NCI-H748 treated with DMSO at 0.1 percent for 48 hours (cell line): ENCODE measurements at places on chromosomes 11 and 22.

DNA sequence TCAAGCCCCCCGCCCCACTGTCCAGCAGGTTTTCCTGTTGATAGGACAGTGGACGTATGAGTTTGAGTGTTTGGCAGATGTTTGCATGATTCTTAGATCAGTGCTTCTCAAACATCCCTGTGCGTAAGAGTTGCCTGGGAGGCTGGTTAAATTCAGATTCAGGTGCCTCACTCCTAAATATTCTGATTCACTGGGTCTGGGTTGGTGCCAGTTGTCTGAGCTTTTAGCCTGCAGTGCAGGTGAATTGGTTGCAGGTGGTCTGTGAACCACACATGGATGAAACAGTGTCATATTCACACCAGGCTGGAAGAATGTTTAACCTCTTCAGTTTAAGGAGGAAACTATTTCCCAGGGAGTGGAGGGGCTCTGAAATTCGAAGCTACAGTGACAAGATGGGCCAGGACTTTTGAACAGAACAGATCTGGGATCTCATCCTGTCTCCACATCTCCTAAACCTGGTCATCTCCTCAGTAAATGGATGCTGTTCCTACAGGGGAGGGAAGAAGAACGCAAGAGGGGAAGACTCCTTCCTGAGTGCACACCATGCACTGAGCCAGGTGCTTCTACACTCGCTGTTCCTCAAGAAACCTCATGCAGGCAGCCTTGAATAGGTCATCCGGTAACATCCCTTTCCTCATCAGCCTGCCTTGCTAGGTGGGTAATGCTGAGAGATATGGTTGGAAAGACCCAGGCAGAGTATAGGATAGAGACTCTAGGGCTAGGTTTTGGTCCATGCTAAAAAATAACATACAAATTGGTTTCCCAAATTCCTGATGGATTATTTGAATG, 47.8 kb downstream of the TEAD1 start:
- DNase-seq, result no peak

GRCh38 chr11:120589376-120589775, 77.8 kb downstream of the GRIK4 start:
- no peak for DNase-seq

DNA sequence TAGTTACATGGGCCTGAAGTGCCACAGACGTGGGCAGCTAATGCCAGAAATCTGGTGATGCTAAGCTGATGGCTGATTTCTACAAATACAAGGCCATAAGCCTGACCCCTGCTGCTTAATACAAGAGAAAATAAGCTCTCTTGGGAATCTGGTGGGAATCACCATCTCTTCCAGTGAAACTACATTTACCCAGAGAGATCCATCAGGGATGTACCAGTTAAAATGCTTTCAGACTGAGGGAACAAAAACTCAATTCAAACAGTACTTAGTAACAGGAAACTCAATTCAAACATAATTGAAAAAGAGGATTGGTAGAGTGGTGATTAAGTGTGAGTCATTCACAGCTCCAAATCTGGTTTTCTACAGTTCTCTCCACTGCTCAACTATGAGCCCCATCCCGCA, 1.7 kb upstream of the CAVIN3 start:
- peak; percentile 74 for DNase-seq

DNA sequence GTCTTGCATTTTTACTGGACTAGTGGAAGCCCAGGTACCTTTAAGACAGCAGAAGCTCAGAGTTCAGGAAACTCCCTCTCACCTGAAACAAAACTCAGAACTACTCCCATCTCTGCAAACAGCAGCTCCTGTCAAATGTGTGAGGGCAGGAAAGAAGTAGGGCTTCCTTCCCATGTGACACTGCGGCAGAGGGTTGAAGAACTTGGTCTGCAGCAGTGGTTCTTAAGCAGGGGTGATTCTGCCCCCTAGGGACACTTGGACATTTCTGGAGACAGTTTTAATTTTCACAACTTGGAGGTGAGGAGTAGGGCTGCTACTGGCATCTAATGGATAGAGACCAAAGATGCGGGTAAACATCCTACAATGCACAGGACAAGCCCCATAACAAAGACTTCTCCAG, 63.4 kb downstream of the RCN1 start:
- DNase-seq, result no peak

- DNase-seq, result no peak
These were observed 17.6 kb downstream of the CHST1 start for GRCh38 chr11:45647786-45648185.
